ENCODE measurements at places on chromosomes 1 and 21. TPM values are rescaled to one million over a fixed set of nuclear protein-coding genes. Genes with fewer than 3 reads are reported as not detected.
A peak's percentile ranks its signal among the peaks of the same experiment; 100 is the strongest.

The SELP gene
- total RNA-seq: 10.9 TPM

The C8A gene
- not detected for total RNA-seq

The TSEN15 gene
- total RNA-seq: 29.4 TPM

The SPRR1B gene
- total RNA-seq: not detected

The ST6GALNAC5 gene
- 0.41 TPM for total RNA-seq

The BRWD1 gene
- 34.9 TPM for total RNA-seq

The PPCS gene
- 33.9 TPM for total RNA-seq

The AURKAIP1 gene
- total RNA-seq: 219 TPM

GRCh38 chr1:41327383-41327999, 33.7 kb upstream of the FOXO6 start:
- DNase-seq: no peak

DNA sequence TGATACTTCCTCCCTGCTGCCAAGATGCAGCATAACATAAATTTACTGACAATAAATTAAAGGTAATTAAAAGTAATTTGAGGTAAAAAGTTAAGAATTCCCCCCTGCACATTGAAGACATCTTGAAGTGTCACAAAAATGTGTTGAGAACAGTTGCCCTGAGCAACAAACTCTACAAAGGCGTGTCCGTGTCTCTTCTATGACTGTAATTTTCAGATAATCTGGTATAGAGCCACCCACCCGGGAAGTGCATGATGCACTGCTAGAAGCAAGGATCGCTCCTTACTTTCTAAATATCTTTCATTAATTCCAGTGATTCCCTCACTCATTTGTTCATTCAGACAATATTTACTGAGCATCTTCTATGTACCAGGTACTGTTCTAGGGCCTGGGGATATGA, 11.0 kb upstream of the CASQ1 start:
- no peak for DNase-seq

GRCh38 chr21:26503414-26503813, 69.7 kb downstream of the CYYR1 start:
- DNase-seq: no peak

DNA sequence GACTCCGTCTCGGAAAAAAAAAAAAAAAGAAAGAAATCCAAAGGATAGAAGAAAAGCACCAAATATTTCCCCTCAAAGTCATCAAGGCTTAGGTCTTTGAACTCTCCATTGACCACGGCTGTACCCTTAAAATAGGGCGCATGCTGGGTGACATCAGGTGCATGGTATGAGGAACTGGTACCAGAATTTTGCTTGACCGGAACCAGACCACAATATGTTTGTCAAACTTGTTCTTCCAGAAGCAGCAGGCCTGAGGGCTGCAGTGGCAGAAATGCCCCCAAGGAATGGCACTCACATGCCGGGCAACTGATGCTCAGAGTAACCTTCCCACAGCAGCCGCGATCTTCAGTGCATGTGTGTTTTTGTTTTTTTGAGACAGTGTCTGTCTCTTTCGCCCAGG, 21.0 kb downstream of the RCC1 start:
- DNase-seq: no peak

DNA sequence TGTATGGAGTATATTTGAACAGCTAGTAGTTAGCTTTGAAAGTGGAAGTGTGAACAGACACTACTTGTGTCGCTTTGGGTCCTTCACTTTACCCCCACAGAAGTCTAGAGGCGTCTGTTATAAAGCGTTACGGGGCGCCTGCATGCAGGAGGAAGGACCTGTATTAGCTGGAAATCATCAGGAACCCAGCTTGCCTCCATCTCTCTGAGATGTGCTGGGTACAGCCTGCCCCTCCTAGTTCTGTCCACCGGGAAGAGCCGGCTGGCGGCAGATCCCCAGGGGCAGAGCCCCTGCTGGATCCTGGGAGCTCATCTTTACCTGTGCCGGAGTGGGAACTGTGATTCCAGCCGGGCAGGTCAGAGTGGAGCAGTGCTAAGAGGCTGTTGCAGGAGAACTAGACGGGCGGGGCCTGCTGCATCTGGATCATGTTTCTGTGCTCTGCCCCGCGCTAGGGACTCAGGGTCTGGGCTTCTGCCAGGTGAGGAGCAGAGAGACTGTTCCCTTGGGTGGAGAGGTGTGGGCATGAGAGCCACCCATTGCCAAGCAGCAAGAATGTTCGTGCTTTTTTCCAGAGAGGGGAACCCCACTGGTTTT, 22.3 kb upstream of the SPSB1 start:
- DNase-seq: peak; percentile 53

GRCh38 chr1:172758259-172758658, 99.4 kb downstream of the FASLG start:
- no peak for DNase-seq

GRCh38 chr1:40389871-40390560, 16.5 kb downstream of the SMAP2 start:
- no peak for DNase-seq

- DNase-seq: no peak
These were observed 1.1 kb upstream of the CDC73 start for GRCh38 chr1:193120604-193121166.

DNA sequence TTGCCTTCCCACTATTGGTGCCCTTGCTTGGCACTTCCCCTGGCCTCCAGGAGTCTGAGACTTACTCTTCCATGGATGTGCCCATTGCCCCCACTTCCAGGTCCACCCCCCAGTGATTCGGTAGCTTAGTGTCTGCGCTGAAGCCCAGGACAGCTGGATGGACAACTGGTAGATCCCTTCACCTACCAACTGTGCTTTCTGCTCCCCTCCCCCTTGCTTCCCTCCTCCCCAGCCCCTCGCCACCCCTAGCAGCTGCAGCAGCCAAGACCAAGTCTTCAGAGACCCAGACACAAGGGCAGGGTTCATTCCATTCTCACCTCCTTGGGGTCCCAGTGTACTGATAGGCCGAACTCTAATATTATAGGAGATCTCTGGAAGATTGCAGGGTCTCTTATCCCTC, 6.9 kb downstream of the LMNA start:
- DNase-seq: no peak

GRCh38 chr1:38686927-38687255, 172.7 kb downstream of the RRAGC start:
- no peak for DNase-seq

DNA sequence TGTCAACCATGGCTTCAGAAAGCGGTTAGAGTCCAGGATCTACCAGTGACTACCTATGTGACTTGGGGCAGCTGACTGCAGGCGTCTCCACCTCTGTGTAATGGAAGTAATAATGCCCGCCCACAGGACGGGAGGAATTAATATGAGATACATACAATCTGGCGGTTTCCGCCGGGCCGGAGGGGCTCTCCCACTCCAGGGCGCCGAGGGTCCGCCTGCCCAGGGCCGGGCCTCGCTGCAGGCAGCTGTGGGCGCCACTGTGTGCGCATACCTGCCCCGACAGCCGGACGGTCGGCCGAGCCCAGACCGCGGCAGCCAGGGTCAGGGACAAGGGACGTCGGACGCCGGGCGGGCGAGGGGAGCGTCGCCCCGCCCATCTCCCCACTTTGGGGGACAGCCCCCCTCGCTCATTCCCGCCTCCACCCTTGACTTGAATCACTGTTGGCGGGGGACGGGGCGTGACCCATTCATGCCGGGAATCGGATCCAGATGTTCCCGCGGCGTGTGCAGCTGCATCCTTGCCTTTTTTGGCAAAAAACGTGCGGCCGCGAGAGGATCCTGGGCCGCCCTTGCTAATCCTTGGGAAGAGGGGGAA, 6.0 kb upstream of the SF3A3 start:
- DNase-seq: peak; percentile 86

- no peak for DNase-seq
These were observed 8.0 kb downstream of the ALPL start for GRCh38 chr1:21517161-21517589.

GRCh38 chr1:233340966-233341516, 13.5 kb downstream of the MAP3K21 start:
- no peak for DNase-seq

DNA sequence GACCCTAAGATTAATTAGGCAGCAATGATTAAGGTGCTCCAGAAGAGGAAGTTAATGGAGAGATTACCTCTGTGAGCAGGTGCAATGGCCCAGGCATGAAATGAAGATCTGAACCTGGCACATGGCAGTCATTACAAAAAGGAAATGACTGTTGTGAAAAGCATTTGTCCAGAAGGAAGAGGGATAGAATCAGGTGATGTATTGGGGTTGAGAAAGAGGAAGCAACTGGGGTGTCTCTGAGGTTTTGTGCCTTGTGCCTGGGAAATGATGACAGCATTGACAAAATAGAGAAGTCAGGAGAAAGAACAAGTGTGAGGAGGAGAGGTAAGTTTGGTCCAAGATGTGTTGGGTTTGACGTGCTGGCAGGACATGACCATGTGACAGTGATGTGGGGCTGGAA, 5.6 kb downstream of the CRCT1 start:
- DNase-seq: no peak

- peak; percentile 57 for DNase-seq
These were observed 4.7 kb upstream of the CD160 start for GRCh38 chr1:145714524-145715111.

DNA sequence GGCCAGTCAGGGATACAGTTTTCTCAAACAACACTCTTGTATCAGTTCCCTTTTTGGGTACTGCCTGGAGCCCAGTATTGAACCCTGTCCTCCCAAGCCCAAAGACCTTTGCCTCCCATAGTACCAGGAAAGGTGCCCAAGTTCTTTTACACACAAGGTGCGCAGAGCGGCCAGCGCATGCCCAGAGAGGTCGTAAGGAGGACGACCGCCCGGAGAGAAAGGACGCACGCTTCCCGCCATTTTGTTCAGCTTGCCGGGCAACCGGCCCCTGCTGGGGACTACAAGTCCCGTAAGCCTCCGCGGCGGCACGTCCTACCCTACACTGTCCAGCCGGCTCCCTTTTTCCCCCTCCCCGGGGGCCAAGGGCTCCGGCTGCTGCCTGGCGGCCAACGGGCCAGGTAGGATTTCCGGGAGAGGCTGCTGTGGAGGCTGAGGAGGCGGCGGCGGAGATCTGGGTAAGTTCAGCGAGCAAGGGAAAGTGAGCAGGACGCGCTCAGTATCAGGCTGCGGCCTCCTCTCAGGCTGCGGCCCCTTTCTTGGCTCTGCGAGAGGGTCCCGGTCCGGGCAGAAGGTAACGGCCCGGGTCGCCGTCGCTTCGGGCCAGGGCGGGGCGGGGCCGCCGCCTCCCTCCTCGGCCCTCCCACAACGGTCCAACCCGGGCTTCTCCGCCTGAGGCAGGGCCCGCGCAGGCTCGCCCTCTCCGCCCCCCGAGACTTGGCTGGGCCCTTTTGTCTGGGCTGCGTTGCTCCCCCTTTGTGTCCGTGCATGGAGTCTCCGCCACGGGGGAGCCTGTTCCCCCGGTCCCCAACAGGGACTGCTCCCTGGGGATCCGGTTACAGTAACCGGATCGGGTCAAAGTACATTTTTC, at the start of gene PHACTR4:
PHACTR4 (plus strand) TSS at position 370 of the 868 bp plus-strand sequence. CDS start 37,708 bp downstream, outside the sequence.
- peak; percentile 93 for DNase-seq
